ENCODE measurements at places on chromosomes 13 and 19.

GRCh38 chr13:75881109-75881775 lies 245.1 kb downstream of the LMO7 start:
- DNase-seq: no peak

DNA sequence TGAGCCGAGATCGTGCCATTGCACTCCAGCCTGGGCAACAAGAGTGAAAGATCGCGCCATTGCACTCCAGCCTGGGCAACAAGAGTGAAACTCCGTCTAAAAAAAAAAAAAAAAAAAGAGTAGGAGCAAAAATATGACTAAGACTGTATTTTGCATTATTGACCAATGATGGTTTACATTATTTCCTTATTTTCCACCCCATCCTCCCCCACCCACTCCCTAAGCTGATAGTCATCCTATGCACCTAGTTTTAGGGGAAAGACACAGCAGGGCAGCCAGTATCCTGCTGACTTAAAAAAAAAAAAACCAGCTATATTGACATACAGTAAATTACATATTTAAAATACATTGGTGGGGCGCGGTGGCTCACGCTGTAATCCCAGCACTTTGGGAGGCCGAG lies 25.1 kb downstream of the VAV1 start:
- DNase-seq: no peak

DNA sequence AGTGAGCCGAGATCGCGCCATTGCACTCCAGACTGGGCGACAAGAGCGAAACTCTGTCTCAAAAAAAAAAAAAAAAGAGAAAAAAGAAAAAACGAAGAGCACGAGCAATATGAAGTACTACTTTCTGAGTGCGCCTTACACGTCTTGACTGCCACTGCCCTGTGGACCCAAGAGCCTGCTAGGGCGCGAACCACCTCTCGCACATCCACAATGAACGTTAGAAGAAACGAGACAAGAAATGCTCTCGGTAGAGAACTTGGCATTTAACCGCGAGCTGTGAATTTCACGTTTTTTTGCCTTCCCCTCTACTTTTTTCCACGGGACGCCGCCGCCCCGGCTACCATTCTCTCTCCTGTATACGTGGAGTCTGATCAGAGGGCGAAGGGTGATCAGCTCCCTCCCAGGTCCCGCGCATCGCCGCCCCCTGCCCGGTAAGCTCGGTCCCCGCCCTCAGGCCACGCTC lies 454 bp downstream of the TIMM44 start:
- no peak for DNase-seq

DNA sequence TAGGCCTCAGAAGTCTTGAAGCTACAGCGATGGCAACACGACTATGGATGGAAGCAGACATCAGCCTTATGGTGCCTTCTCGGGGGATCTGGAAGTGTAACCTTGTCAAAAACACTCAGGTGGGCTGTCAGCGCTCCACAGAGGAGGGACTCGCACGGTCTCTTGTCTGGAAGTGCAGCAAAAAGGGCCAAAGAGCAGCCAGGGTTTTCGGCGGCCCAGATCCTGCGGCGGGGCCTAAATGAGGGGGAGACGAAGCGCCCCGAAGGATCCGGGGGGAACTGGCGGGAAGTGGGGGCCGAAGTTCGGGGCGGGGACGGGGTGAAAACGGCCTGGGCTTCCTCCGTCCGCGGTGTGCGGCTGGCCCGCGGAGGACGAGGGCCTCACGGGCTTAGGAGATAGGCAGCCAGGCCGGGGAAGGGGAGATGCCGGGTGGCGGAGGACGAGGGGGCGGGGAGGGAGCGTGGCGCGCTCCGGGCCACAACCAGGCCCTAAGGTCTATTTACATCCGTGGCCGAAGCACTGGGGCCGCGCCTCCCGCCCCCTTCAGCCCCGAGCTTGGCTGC lies 637 bp downstream of the RANBP3 start:
- DNase-seq: no peak

GRCh38 chr13:63206461-63206860 lies 1790.8 kb upstream of the PCDH20 start:
- no peak for DNase-seq

DNA sequence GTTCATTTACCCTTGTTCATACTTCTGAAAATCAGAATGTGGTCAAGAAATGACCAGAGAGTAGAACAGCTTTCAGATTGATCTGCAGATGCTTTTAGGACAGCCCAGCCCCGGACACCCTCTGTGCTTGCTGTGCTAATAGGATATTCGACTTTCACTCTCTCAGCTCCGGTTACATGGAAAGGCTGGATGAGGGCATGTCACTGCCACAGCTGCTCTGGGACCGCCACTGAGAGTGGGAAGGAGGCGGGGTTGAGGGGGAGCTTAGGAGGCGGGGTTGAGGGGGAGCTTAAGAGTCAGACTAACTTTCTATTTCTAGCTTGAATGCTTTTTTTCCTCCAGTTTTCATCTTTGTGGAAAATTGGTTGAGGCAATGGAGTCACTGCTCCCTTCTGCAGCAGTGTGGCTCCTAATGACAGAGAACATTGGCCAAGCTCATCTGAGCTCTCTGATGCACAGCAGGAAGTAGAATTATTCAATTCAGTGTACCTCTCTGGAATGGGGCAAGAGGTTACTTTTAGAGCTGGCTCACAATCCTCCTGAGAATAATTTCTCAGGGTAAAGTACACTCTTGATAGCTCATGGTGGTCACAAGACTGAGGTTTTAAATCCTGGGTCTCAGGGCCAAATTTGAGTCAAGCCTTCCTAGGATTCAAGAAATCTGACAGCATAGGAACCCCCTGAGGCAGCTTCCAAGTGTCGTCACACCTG lies 74.6 kb upstream of the NPAS1 start:
- DNase-seq: no peak

DNA sequence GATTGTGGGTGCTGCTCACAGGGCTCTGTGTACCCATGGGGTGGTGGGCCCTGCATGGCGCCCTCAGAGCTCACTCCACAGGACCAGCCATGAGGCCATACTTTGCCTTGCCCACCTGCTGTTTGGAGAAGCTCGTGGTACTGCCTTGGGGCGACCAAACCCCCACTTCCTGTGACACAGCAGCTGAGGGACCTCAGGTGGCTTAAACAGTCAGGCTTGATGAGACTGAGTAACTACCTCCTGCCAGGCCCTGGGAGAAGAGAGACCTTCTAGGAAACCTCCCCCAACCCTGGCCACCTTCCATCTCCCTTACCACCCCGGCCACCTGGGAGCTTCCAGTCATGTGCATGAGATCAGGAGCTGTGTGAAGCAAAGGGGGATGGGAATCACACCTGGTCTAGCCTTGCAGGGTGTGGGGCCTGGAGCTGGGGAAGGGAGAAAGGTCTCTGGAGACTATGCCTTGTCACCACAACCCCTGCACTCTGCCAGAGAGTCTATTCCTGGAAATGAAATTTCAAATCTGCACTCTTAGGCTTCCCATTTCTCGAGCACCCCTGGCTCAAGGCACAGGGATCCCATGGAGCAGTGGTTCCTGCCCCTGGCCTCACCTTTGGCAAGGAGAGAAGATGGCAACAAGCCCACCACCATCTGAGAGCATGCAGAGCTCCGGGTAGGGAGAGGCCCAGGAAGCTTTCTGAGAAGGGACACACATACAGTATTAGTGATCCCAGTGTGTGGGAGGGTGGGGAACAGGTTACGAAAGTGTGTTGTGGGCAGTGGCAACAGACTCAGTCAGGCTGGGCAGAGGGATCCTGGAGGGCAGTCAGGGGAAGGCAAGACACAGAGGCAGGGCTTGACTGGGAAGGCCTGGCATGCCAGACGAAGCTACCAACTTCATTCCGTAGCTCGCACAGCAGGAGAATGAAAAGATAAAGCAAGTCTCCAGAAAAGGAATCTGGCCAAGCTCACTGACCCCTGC lies 125.0 kb downstream of the URI1 start:
- DNase-seq: no peak

GRCh38 chr19:48004236-48004635 lies 9.8 kb downstream of the ELSPBP1 start:
- DNase-seq: no peak

GRCh38 chr19:7917267-7918061 lies 2.7 kb upstream of the SNAPC2 start:
- no peak for DNase-seq

DNA sequence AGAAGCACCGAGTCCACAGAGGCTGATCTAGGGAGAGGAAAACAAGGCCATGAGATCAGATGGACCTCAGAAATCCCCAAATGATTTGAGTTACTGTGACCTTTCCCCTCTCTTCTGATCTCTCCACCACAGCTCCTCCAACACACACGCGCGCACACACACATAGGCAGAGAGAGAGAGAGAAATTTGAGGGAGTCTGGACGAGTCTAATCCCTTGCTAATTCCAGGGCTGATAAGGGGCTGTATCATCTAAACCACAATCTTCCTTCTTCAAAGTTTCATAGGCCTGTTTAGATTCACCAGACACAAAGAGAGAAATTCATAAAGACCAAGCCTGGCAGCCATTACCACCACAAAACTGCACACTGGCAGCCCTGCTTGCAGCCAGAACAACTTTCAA lies 8.6 kb downstream of the ZFP82 start:
- DNase-seq: no peak

- DNase-seq: no peak
Observed at GRCh38 chr13:79866436-79866835, 385.5 kb downstream of the NDFIP2 start.

- no peak for DNase-seq
Observed at GRCh38 chr13:38830442-38831045, 143.7 kb downstream of the FREM2 start.

- DNase-seq: no peak
Observed at GRCh38 chr13:66365101-66365500, 865.0 kb downstream of the PCDH9 start.

Data from NCI-H748 treated with DMSO at 0.1 percent for 48 hours (cell line).